Activated naive CD4-positive, alpha-beta T cell treated with Interleukin-2 at 50 U/mL for 16 hours (primary cell): ENCODE measurements at places on chromosomes 16 and 17.
A peak's percentile ranks its signal among the peaks of the same experiment; 100 is the strongest.

DNA sequence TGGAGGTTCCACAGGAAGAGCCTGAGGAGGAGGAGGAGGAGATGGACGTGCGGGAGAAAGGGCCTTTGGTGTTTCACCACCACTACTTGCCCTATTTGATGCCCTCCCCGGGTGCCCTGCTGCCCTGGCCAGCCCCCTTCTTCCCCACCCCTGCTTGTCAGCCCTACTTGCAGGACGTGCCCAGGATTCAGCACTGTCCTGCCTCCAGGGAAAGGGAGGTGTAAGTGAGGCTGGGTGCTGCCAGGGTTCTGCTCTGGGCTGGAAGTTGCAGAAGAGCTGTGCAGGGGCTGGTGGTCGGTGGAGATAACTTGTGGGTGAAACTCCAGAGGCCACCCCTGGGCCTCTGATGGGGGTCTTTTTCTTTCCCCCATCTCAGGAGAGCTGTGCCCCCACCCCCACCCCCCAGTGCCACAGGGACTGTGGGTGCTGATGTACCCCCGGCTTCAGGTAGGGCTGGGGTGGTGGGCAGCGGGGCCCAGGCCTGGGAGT lies 3.0 kb downstream of the PRR29 start:
- no peak for DNase-seq

DNA sequence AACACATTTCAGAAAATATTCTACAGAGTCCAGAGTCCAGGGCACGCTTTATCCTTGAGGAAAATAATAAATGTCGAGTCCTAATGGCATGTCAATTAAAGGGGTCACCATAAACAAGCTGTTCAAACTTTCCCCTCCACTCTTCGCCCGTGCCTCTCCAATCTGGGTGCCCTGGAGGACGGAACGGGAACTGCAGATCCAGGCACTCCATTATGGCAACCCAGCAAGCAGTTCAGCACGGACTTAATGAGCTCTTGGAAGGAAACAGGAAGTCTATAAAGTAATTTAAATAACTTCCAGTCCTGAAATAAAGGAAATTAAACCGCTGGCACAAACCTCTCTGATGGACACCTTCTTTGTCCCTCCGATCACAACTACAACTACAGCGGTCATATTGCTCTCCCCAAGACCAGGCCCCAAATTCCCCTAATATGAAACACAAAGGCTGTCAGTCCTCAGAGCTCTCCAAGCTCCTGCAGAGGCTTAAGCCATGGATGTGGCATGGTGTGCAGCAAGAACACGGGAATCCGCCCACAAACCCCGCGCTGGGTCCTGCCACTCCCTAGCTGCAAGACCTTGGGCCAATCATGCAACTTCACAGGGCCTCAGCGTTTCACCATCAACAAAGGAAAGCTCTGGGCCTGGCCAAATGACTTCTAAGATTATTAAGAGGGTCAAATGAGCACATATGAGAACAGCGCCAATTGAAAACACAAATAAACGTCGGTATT lies 52.6 kb downstream of the ZFHX3 start:
- DNase-seq, result no peak

GRCh38 chr17:17815436-17816200 lies 21.2 kb downstream of the SREBF1 start:
- DNase-seq, result no peak

GRCh38 chr17:28693869-28694268 lies 17.8 kb downstream of the PROCA1 start:
- DNase-seq, result no peak

DNA sequence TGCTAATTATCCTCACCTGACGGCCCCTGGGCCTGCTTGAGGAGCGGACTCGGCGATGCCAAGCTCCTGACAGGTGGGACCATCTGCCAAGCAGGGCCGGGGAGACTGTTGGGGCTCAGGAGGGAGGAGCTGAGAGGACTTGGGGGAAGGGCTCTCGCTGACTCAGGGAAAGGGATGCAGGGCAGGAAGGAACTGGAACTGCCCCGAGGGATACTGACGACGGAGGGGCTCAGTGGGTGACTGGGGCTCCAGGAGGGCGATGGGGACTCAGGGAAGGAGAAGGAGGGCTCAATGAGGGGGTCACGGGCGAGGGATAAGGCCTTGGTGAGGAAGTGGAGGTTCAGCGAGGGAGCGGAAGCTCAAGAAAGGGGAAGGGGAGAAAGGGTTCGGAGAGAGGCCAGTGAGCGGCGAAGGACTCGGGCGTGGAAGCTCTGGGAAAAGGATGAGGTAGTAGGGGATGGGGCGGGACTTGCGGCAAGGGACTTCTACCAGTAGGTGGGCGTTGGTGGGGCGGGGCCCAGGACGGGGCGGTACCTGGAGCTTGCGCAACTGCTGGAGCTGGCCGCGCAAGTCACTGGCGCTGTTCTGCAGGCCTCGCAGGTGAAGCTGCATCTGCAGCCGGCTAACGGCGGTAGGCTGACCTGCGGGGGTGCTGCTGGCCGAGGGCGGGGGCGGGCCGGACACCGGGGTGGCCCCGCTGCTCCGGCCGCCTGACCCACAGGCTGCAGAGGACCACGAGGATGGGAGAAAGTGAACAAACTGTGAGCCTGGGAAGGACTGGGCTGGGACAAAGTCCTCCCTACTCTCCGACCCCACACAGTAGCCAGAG lies 46.5 kb downstream of the SRCIN1 start:
- DNase-seq, result peak; percentile 95

DNA sequence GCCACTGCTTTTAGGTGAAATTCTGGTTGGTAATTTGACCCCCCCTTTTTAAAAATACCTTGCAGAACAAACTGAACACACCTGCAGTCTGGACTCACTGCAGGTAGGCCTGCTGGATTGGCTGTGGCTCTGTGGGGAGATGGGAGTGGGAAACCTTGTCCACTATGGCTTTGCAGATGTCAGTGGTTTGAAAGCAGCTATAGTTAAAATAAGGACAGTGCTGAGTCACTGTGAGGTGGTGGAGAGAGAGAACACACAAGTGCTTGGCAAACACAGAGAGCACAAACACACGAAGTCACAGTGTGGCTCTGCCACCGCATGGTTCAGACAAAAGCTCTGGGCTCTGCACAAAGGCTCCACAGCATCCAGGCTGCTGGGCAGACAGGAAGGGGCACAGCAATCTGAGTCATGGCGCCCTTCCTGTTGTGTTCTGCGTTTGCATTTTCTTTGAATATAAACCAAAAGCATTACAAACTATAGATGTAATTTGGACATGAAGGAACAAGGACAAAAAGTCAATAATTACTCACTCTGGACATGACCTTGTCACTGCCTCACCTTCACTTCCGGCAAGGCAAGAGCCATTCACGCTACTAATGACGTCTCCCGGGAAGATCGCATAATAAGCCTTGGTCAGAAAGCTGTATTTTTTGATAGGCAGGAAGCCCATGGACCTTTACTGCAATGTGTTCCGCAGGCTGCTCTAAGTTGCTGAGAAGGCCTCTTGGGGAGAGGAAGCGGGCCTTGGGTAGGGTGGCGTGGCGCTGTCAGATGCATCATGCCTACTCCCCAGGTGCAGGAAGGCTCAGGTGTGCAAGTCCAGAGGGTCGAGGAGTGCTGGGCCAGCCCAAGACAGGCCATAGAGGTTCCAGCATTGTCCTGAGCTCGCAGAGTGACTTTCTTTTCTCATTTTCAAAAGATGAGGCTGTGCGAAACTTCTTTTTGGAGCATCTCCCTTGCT lies 60.1 kb upstream of the MED9 start:
- DNase-seq, result peak; percentile 5
